Spinal cord (tissue), 10 donors: ENCODE measurements at places on chromosomes 12 and 14. TPM values are rescaled to one million over a fixed set of nuclear protein-coding genes. Genes with fewer than 3 reads are reported as not detected.

GRCh38 chr14:76081642-76082041 is 70.1 kb upstream of the GPATCH2L start:
- DNase-seq: no peak

DNA sequence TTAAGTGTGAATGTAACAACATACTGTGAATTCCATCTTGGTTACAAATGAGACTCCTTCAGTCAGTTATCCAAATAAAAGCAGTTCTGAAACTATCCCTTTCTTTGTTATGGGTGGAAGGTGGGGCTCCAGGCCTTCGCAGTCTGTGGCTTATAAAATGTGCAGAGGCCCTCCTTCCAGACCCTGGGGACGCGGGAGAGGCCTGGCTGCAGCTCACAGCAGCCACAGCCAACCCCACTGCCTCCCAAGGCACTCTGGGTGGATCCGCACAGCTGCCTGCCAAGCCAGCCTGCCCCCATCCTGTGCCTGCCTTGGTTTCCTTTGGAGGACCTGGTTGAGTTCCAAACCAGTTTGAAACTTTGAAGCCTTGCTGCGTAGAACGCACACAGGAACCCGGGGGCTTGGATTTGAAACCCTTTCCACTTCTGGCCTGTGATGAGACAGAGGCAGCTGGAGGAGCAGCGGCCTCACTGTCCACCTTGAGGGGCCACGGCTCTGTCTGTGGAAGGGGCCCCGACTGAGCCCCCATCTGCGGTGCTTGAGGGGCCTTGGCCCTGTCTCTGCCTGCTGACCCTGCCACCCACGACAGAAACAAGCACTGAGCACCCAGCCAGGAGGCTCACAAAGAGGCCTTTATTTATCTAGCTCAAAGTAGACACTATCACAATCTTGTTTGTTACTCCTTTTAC is 30.4 kb downstream of the CCNK start:
- no peak for DNase-seq

GRCh38 chr12:6827982-6828780 is at the start of gene P3H3:
Gene P3H3 (plus strand): TSS chr12:6828407. CDS start chr12:6828441, 34 bp downstream.
- no peak for DNase-seq

GRCh38 chr12:115879354-115879753 is 398.1 kb downstream of the MED13L start:
- no peak for DNase-seq

DNA sequence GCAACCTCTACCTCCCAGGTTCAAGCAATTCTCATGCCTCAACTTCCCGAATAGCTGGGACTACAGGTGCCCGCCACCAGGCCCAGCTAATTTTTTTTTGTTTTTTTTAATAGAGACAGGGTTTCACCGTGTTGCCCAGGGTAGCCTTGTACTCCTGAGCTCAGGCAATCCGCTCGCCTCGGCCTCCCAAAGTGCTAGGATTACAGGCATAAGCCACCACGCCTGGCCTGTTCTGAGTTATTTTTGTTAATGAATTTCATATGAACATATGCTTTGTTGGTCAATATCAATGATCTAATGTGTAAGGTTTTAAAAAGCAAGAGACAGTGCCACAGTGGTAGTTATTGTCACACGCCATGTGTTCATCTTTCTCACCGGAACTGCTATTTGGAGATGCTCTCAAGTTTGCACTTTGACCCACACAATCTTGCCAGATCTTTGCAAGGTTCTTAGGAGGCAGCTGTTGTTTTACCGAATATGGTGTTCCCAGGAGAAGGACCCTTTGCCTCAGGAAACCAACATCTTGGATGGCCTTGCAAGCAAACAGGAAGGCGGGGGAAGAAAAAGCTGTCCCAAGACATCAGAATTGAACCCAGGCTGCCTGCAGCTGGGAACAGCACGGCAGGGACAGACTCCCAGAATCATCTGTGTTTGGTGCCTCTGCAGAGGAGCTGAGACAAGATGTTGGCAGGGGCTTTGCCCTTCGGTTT is 30.0 kb downstream of the GALNT16 start:
- DNase-seq: no peak

- DNase-seq: no peak
Observed at GRCh38 chr12:58966939-58967338, 46.6 kb upstream of the LRIG3 start.

- no peak for DNase-seq
Observed at GRCh38 chr12:83365317-83365716, 678.6 kb downstream of the TMTC2 start.

GRCh38 chr12:53997204-53998109 is 2.5 kb upstream of the HOXC9 start:
- no peak for DNase-seq

DNA sequence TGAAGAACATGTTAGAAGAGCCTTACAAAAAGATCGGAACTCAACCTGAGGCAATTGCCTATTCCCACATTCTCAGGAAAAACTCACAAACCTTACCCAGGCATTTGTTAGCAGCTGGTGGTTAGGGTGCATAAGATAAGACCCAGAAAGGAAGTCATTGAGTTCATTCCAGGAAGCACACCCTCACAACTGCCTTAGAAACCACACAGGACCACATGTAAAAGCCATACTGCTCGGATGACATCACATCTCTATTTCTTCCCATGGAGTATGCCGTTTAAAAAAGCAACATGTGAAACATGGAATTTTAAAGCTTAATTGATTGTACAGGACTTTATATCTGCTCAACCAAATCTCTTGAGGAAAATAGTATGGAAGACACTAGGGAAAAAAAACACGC is 411.2 kb downstream of the DAD1 start:
- DNase-seq: no peak

- DNase-seq: no peak
Observed at GRCh38 chr14:86420131-86420530, 890.2 kb downstream of the FLRT2 start.

GRCh38 chr14:92916201-92916600 is 6.7 kb upstream of the CHGA start:
- no peak for DNase-seq

GRCh38 chr12:92528586-92528985 is 174.2 kb upstream of the PLEKHG7 start:
- DNase-seq: no peak

DNA sequence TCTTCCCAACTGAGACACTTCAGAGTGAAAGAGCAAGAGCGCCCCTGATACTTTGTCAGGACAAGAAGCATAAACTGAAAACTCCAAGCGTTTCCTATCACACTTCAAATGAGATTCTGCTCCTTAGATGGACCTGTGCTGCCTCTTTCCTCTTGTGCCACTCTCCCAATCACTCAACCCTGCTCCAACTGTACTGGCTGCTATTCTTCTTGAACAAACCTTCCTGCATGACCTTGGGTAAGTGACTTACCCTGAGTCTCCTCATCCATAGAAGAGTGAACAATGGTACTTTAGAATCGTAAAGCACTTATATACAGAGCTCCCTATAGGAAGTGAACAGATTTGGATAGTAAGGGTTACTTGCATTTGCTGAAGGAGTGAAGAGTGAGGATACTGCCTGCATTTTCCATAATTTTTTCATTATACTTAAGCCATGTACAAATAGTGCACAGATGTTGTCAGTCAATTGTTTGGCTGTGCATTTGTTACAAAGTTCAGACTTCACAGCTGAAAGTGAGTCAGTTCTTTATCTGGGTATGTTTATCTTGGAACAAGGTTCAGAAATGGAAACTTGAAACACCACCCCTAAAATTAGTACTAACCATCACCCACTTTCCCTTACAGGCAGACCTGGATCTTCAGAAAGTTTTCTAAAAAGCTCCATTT is 10.8 kb downstream of the MTERF2 start:
- DNase-seq: no peak

- no peak for DNase-seq
Observed at GRCh38 chr14:101118233-101118632, 214.7 kb upstream of the RTL1 start.

DNA sequence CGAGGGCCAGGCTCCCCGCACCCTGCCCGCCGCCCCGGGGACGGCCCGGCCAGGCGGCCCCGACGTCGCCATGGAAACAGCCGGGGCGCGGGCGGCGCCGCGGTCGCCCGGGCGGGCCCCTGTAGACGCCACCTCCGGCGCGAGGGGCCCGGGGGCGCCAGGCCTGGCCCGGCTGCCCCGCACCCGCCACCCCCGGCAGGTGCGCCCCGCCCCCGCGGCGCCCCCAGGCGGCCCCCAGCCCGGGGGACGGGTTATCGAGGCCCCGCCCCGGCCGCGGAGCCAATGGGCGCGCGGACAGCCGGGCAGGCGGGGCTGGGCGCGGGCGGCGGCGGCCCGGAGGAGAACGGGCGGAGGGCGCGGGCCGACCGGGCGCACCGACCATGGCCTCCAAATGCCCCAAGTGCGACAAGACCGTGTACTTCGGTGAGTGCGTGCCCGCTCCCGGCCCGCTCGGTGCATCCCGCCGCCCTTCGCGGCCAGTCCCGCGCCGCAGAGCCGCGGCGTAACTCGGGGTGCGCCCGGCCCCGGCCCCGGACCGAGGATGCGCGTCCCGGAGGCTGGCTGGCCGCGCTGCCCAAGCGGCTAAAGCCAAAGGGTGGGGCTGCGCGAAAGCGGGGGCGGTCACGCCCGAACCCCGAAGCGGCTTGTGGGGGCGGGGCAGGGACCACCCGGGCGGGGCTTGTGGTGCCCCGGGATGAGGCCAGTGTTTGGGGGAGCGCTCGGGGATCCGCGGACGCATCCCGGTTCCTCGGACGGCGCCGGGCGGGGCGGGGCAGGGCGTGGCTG is at the start of gene CRIP2:
Gene CRIP2 (plus strand): TSS at position 339 of the 786 bp plus-strand sequence. CDS start 42 bp downstream, at position 381.
- DNase-seq: peak; percentile 89

DNA sequence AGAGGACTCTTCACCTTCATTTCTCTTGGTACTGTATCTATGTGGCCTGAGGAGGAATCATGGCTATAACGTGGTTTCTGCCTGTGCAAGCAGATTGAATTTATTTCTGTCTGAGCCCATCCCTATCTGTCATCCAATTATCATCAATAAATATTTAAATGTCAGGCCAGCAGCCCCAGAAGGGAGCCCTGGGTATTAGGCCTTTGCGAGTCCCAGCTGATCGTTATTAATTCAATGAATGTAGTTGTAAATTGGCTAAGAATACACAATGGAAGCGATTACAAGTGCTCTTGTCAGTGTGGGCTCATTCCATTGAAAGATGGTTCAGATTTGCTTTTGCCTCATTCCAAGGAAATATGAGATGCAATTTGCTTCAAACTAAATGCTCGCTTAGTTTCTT is 142.0 kb downstream of the KTN1 start:
- DNase-seq: no peak

- DNase-seq: no peak
Observed at GRCh38 chr12:12467688-12468261, 94.9 kb downstream of the DUSP16 start.

DNA sequence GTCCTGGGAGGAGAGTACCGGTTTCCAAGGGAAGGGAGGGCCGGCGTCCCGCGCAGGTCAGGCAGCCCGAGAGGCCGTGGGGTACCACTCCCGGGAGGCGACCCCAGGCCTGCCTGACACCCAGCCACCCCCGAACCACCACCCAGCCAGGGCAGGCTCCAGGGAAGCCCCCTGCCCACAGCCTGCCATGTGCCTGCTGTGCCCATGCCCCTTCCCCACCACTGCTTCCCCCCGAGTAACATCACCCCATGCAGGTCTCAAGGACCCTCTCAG is 2.3 kb downstream of the NUDT14 start:
- no peak for DNase-seq

DNA sequence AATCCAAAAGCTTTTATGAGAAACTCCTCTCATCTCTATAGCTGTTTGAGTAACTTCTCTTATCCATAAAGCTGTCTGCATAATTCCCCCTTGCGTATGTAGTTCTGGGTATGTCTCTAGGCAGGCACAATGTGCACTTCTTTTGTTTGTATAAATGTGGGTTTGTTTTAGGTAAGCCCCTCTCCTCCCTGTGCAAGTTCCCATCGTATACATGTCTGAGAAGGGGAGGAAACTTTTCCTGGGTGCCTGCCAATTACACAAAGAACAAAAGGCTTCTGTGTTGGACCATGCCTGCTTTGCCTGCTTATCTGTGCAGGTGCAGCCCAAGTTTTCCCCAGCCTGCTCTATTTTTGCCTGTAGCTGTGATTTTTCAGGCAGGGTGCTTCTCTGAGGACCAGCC is 96.7 kb downstream of the CCER1 start:
- DNase-seq: peak; percentile 22

Gene RALGAPA1
- total RNA-seq: 102 TPM

Gene SLC4A8
- total RNA-seq: 10.9 TPM

Gene SYNDIG1L
- total RNA-seq: 8.7 TPM

Gene TESPA1
- total RNA-seq: 0.44 TPM

Gene INTS13
- total RNA-seq: 33.1 TPM

Gene OTUB2
- total RNA-seq: 4.1 TPM

Gene TAS2R30
- total RNA-seq: 5.7 TPM

Gene EIF2S3B
- total RNA-seq: 0.59 TPM
